AG09309 (cell line): ENCODE measurements at places on chromosomes 1 and 21.

GRCh38 chr1:47031059-47031458 lies 7.6 kb downstream of the CYP4X1 start:
- DNase-seq = no peak

GRCh38 chr1:76426606-76427005 lies 352.1 kb downstream of the ST6GALNAC3 start:
- DNase-seq = no peak

GRCh38 chr21:43702785-43703034 lies 16.2 kb upstream of the PDXK start:
- no peak for DNase-seq

DNA sequence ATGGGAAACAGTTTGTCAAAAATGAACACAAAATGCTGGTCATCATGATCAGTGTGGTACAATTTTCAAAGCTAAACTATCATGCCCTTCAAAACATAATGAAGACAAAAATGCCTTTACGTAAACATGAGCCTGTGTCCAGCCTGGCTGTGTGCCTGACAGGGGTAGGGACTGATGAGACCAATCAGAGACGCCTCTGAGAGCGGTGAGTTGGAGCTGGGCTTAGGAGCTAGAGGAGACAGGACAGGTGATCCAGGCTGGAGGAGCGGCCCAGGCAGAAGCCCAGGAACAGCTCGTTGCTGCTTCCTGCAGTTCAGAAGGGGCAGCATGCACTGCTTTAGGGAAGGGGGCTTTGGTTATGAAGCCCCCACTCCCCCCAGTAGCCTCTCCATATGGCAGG lies 70.0 kb downstream of the ARHGEF10L start:
- DNase-seq = no peak

DNA sequence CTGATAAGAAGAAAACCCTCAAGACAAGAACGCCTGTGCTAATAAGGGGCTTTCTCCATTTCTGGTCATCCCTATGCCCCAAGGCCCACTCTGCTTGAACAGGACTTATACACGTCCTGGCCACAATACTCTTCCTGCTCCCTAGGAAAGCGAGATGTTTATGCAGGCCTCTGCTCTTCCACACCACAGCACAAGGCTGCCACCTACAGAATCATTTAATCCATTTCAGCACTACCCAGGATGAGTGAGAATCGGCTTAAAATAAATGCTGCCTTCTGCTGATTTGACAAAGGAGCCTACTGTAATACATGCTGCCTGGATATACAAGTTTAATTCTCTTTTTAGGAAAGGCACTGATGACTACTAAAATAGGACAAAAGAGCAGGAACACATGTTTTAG lies 29.4 kb downstream of the FRRS1 start:
- peak; percentile 46 for DNase-seq

- DNase-seq = no peak
Observed at GRCh38 chr1:67170751-67171573, 4.7 kb downstream of the IL23R start.

DNA sequence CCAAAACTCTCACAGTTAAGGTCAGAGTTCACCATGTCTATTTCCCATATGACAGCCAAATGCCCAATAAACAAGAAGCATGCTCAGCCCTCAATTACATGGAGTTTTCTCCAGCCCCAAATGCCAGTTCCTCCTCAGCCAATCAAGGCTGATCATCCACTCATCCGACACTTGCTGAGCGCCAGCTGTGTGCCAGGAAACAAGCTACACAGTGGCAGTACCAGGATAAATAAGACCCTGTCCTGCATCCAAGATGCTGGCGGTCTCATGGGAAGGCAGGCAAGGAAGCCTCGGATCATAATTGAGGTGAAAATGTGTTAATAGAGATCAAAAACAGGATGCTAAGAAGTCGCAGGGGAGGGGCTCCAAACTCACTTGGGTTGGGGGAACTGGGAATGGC lies 7.7 kb downstream of the ZBTB17 start:
- DNase-seq = no peak

GRCh38 chr1:95437781-95438180 lies 203.8 kb downstream of the RWDD3 start:
- DNase-seq = no peak

DNA sequence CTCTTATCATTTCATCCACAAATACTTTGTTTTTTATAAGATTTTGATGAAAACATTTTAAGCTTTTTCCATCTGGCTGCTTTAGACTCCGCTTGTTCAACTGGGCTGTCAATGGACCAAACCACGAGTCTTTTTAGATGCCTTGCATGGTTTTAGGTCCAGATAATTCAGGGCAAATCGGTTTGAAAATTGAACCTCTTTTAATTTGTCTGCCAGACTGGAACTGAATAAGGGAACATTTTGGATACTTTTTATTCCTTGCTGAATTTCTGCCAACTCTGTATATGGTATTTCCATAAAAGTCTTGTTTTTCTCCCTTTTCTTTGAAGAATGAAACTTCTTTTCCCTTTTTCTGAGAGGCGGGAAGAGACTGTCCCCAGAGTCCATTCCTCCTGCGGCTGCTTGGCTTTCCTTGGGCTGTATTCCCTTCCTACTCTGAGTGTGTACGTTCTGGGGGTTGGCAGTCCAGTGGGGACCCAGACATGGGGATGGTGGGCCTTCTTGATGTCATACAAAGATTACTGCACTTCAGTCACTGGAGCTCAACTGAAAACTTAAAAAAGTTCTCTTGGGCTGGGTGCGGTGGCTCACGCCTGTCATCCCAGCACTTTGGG lies 46.5 kb upstream of the CNN3 start:
- DNase-seq = no peak

DNA sequence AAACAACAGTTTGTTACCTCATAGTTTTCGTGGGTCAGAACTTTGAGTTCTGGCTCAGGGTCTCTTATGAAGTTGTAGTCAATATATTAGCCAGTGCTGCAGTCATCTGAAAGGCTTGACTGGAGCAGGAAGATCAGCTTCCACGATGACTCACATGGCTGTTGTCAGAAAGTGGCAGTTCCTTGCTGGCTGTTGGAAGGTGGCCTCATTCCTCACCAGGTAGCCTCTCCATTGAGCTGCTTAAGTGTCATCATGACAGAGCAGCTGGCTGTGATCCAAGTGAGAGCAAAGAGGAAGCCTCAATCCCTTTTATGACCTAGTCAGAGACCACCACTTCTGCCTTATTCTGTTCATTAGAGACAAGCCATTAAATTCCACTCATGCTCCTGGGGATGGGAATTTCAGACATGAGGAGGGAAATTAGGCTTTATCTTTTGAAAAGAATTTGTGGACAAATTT lies 5.6 kb downstream of the OSBPL9 start:
- DNase-seq = no peak

DNA sequence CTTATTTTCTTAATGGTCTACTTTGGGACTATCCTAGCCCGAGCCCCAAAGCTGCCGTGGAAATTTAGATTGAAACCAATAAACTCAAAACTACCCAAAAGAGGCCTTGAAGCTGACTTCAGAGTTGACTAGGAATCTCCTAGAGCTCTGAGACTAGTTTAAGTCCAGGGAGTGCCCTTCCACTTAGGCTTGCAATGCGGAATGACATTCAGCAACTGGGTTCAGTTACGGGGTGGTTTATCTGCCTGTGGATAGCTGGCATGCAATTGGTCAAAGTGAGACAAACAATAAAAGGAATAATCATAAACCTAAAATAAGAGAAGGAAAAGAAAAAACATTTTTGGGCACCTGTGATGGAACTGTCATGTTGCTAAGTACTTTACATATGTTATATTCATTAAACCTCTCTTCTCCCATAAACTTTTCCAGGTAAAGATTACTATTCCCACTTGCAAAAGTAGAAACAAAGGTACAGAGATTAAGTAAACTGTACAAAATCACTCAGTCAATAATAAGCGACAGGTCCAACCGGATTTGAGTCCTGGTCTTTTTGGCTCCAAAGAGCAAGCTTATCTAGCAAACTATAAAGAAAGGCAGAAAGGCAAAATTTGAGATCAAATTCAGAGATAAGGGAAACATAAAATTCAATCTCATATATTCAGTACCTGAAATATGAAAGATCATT lies 56.5 kb downstream of the GPATCH2 start:
- DNase-seq = no peak

DNA sequence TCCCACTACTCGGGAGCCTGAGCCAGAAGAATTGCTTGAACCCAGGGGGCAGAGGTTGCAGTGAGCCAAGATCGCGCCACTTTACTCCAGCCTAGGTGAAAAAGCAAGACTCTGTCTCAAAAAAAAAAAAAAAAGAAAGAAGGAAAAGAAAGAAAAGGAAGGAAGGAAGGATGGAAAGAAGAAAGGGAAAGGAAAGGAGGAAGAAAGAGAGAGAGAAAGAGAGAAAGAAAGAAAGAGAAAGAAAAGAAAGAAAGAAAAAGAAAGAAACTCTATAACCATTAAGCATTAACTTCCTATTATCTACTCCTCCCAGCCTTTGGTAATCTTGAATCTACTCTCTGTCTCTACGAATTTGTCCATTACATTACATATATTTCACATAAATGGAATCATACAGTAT lies 6.9 kb upstream of the NFASC start:
- no peak for DNase-seq

GRCh38 chr1:203557390-203557789 lies 63.4 kb downstream of the OPTC start:
- no peak for DNase-seq

DNA sequence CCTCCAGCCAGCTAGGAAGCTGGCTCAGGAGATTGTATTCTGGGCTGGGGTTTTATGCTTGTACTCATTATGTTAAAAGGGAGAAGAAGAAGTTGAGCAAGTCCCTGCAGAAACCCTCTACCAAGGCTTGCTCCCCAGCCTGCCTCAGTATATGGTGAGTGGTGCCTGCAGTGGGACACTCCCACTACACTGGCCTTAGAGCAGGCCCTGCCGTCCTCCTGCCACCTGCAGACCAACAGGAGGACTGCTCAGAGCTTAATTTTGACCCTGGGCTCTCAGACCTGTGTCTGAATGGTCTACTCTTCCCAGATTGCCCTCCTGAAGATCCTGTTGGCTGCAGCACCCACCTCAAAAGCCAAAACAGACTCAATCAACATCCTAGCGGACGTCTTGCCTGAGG lies 13.0 kb downstream of the STRIP1 start:
- DNase-seq = no peak

- no peak for DNase-seq
Observed at GRCh38 chr1:36751525-36751924, 268.8 kb upstream of the CSF3R start.

- DNase-seq = no peak
Observed at GRCh38 chr1:54375298-54375697, 30.9 kb downstream of the SSBP3 start.

DNA sequence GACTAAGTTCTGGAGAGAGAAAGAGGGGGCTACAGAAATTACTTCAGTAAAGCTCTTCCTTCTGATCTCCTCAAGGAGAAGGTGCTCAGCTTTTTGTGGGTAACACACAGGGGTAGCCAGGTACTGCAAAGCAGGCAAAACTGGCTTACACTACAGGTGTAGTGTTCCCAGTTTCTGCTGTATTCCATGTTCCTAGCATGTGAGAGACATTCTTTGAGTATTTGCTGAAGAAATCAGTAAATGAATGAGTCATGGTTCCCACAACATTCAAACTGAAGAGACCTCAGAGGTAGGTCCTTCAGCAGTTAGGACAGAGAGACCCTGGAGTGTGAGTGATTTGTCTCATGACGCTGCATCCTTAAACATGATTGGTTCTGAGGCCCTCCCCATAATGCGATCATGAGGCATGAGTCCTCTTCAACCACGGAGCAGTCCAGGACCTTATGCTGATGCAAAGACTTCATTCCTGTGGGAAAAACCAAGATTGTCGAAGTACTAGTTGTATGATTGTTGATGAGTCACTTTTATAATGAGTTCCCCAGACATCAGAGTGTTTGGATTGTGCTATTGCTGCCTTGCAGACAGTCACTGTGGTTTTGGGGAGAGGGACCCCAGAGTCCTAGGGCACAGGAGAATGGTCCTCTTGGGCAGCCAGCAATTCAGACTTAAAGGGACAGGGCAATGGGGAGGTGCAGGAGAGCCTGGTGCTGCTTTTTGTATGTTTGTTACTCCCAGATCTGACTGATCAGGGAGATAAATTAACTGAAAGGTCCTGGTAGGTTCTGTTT lies 2.7 kb upstream of the OR10J4 start:
- peak; percentile 29 for DNase-seq

GRCh38 chr1:47436979-47437446 lies 831 bp upstream of the FOXD2 start:
- DNase-seq = no peak

- no peak for DNase-seq
Observed at GRCh38 chr1:67307251-67308060, at the start of gene IL12RB2. TSS of gene IL12RB2 (plus strand) at chr1:67307873. CDS start at chr1:67320369, 12,496 bp downstream.

DNA sequence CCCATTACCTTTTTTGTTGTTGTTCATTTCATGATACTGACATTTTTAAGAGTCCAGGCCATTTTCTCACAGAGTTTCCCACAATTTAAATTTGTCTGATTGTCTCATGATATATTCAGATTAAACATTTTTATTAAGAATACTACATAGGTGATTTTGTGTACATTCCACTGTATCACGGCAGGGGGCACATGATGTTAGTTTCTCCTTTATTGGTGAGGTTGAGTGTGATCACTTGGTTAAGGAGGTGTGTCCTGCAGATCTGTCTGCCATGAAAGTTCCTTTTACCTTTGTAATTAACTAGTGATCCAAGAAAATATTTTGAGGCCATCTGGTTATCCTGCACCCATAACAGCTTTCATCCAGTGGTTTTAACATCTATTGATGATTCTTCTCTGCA lies 11.8 kb downstream of the RTCA start:
- no peak for DNase-seq

DNA sequence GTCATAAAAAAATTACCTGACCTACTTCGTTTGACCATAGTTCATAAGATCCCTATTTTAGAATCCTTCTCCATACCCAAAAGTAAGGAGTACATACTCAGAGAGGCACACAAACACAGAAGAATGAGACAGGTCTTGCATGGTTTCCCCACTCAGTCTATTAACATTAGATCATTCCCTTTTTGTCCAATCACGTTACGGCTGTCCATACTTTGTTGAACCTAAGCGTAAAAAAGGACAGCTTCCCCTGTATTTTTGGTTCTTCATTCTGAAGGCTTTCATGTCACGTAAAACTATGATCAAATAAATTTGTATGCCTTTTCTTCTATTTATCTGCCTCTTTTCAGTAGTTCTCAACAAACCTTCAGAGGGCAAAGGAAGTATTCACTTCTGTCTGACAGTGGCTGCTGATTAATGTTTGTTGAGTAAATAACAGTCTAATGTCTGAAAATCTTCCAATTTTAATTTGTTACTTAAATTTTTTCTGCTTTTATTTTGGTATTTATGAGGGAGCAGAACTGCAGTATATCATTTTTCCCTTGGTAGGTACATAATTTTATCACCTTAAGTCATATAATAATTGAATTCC lies 16.4 kb downstream of the PKN2 start:
- DNase-seq = no peak
